Ureter (tissue), 1 donor: ENCODE measurements at places on chromosomes 16 and 17. TPM values are rescaled to one million over a fixed set of nuclear protein-coding genes. Genes with fewer than 3 reads are reported as not detected.

GRCh38 chr17:66172691-66173223 lies 19.2 kb downstream of the CEP112 start:
- no peak for DNase-seq

DNA sequence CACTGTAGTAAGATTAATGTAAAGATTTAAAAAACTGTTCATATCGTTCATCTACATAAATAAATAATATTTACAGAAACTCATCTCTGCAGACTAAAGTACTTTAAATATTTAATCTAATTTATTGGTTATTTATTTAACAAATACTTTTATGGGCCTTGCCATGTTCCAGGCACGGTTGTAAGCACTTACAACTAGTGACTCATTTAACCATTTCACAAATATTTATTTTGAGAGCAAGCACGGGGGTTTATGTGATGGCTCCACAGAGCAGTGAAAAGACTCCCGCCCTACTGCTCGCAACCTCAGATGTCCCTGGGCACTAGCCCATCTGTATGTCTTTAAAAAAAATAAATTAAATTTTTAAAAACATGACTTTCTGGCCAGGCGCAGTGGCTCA lies 575.9 kb downstream of the WWOX start:
- DNase-seq = no peak

SSH2 gene
- 41.1 TPM for total RNA-seq

CEP112 gene
- 18.0 TPM for total RNA-seq

- DNase-seq = no peak
These were observed 965 bp downstream of the INTS2 start for GRCh38 chr17:61926826-61927207.

GRCh38 chr17:47879028-47879585 lies 16.9 kb upstream of the SP2 start:
- no peak for DNase-seq

GRCh38 chr16:50139580-50139979 lies 13.5 kb upstream of the TENT4B start:
- no peak for DNase-seq

GRCh38 chr17:45146592-45146889 lies 1.7 kb upstream of the HEXIM1 start:
- no peak for DNase-seq

GRCh38 chr16:3959148-3959547 lies 78.6 kb upstream of the CREBBP start:
- no peak for DNase-seq

DNA sequence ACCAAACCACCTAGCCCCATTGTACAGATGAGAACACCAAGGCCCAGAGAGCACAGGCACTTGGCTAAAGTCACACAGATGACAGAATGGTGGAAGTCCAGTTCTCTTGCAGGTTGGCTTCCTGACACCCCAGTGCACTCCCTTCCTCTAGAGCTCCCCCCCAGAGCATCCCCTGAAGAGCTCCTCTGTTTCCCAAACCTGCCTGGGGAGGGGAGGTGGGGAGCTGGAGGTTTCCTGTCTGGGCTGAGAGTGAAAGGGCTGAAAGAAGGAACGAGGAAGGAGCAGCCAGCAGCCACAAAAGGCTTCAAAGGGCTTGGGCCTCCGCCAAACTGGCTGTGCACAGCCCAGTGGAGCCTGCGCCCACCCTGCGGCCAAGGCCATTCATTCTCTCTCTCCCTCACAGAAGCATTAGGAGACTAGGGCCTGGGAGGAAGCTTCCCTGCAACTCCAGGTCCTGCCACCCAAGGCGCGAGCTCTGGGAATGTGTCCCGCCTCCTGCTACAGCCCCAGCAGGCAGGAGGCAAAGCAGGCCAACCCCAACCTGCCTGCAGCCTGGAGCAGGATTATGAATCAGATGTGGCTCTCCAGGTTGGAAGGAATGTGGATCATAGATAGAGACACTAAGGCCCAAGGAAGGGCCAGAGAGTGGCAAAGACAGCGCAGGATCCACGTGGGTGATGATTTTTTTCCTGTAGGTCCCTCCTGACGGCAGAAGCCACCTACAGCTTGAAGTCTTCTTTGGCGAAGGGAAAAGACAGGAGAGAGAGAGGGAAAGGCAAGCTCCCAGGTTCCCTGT lies 913 bp downstream of the SLC13A5 start:
- DNase-seq = peak; percentile 35

GRCh38 chr17:45740553-45741330 lies 43.4 kb upstream of the CRHR1 start:
- DNase-seq = no peak

DNA sequence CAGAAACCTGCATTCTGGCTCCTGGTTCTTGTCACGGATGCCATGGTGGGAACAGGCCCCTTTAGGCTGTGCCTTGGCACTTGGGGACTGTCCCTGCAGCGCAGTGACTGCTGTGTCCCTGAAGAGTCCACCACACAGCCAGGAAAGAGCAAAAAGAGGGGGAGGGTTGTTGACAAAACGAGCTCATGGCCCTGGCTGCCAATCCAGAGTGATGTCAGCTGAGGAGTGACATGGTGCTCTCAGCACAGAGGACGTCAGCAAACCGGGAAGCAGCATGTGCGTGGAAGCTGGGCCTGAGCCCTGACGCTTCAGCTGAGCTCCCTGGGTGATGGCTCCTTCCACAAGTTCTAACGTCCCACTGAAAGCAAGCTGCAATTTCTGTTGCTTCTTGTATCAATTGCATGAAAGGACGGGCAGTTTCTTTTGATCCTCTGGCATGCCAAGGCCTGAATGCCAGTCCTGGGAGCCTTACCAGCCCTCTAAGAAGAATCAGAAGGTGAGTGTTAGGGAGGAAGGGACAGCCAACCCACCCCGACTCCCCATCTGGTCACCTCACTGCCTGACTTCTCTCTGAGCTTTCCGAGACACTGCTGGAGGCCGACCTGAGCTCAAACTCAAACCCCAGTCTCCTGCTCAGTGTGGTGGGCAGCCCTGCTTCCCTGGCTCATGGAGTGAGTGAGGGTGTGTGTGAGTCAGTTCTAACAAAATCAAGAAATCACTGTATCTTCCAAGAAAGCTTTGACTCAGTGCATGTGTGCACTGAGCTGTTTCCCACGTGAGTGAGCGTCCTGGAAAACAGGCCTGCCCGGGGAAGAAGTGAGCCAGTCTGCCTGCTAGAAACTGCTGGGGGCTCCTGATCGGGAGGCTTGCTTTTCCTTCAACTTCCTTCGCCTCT lies 14.7 kb upstream of the WNT3 start:
- no peak for DNase-seq

- no peak for DNase-seq
These were observed 21.8 kb upstream of the WFDC1 start for GRCh38 chr16:84272740-84273320.

DNA sequence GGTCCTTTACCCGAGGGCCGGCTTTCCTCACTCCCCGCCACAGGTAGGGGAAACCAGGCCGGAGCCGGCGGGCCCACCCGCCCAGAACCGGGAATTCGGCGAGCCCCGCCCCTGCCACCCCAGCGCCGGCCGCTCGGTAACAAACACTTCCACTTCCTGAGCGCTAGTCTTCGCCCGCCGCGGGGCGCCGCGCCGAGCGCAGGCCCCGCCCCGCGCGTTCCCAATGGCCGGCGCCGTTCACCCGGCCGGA lies 224 bp upstream of the NHERF1 start:
- no peak for DNase-seq

DNA sequence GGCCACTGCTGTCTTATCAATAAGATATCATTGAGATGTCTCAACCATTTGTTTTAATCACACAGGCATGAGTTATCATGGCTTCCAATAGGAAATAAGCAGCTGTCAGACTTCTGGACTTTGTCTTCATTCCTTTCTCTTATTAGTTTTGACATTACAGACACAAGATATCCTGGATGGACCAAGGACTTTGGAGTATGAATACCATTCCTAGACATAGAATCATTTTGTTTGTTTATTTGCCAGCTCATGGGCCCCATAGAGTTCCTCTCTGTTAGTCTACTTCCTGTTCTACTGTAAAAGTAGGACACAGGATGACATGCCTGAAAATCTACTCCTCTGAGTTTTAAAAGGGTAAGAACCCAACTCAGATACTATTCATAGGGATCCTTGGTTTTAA lies 77.7 kb upstream of the KCNJ16 start:
- DNase-seq = no peak

ZFP1 gene
- total RNA-seq = 12.4 TPM

PHKG2 gene
- total RNA-seq = 35.9 TPM

DNA sequence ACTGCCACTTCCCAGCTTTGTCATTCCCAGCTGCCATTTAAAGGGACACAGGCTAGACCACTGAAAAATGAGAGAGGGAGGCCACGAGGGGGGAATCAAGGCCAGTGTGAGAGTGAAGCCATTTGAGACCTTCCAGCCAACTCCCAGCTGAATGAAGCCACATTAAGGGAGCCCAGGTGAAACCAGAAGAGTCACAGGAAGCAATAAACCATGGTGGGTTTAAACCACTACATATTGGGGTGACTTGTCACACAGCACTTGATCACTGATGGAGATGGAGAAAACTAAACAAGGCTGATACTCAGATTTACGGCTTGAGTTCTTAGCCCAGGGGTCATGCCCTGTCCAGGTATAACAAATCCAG lies 2.8 kb upstream of the NUBP1 start:
- DNase-seq = no peak

DNA sequence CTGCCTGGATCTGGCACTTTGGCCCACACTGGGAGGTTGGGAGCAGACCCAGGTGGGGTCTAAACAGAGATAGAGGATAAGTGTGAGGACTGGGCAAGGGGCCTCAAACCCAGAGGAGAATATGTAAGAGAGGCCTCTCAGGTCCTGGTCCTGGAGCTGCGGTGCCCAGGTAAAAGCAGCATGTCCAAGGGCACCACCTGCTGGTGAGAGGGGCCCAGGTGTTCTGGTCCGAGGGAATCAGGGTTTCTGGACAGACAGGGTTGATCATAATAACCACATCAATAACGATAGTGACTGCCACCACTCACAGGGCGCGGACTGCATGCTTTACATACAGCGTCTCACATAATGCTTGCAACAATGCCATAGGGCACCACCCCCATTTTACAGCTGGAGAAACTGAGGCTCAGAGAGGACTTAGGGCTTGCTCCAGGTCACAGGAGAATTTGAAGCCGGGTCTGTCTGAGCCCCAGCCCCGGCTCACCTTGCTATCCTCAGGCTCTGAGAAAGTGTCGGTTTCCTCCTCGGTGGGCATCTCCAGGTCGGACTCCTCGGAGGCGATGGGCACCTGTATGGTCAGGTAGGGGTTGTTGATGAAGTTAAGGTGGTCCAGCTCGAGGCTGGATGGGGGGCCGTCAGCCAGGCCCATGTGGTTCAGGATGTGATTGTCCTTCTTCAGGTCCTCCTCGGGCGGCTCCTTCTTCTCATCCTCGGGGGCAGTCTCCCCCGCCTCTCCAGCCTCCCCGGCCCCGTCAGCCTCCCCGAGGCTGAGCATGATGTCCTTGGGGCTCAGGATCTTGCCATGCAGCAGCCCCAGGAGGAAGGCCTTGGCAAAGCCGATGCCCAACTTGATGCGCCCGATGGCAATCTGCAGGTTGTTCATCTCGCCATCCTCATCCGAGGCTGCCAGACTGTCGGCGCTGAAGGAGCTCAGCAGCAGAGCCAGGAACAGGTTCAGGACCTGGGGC lies 19.1 kb upstream of the CD79B start:
- peak; percentile 59 for DNase-seq
